ENCODE measurements at places on chromosomes 11 and 22. TPM values are rescaled to one million over a fixed set of nuclear protein-coding genes. Genes with fewer than 3 reads are reported as not detected.
A peak's percentile ranks its signal among the peaks of the same experiment; 100 is the strongest.

DNA sequence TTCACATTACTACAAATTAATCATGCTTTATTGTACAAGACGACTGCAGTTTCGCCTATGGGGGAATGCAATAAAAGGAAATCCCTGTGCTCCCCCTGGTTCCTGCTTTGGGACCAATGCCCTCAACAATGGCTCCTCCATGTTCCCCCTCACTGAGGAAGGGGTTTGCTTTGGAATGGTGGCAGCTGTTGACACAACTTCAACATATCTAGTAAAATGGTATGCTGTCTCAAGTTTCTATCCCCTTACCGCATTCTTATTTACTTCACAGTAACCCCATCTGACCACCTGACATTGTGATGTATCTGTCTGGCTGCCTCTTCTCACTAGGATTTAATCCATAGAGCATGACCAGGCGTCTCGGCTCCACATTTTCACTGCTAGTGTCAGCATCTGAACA, 48.8 kb downstream of the PIWIL3 start:
- DNase-seq: no peak
- peaks cover 8% of the 10 kb centered on the region for H3K4me1 ChIP-seq
- no peaks in the 10 kb centered on the region for H3K36me3 ChIP-seq
- H3K27me3 ChIP-seq: no peaks in the 10 kb centered on the region
- no peak overlapping the region for H3K27ac ChIP-seq

The TEAD1 gene
- not detected for polyA plus RNA-seq

GRCh38 chr11:121672630-121673487, 220.1 kb upstream of the SORL1-AS1 start:
- H3K36me3 ChIP-seq: no peaks in the 10 kb centered on the region
- H3K27me3 ChIP-seq: no peaks in the 10 kb centered on the region
- no peak overlapping the region for H3K27ac ChIP-seq
- no peak for DNase-seq
- no peak overlapping the region for H3K4me3 ChIP-seq
- no peaks in the 10 kb centered on the region for H3K4me1 ChIP-seq

The RTN4R gene
- not detected for polyA plus RNA-seq

GRCh38 chr11:97110376-97110775, 720.6 kb downstream of the JRKL start:
- no peaks in the 10 kb centered on the region for H3K27me3 ChIP-seq
- no peak for DNase-seq
- no peak overlapping the region for H3K4me3 ChIP-seq
- no peaks in the 10 kb centered on the region for H3K36me3 ChIP-seq

DNA sequence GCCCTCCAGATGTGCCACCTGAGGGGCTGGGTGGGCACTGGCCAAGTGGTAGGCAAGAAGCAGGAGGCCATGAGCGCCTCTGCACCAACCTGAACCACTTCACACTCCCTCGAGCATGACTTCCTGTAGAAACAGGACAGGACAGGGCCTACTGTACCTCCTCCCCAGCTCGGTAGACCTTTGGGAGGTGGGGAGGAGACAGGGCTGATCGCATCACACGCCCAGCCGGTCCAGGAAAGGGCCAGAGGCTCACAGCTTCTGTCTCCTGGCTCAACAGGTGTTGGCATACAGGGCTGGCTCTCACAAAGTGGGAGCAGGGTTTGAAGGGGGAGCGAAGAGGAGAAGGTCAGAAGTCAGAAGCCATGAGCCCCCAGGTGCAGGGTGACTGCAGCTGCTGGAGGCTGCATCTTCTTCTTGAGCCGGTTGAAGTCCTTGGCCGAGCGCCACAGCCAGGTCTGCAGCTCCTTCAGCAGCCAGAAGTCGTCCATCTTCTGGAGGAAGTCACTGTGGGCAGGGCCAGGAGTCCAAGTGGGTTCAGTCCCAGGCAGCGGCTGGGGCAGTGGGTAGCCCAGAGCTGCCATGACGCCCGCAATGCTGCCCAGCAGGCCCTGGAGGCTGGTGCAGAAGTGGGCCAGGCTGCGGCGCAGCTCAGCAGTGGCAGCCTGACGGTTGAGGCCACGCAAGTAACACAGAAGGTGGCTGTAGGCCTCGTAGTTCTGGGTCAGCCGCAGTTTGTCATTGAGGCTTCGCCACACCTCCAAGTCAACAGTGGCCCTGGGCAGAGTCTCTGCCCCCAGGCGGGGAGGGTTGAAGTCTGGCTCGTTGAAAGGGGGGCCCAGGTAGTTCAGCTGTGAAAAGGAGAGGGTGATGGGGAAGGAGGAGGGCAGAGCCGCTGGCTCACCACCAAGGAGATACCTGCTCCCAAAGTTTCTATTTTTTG, 8.3 kb downstream of the CLCF1 start:
- H3K4me3 ChIP-seq: no peak overlapping the region
- peaks cover 17% of the 10 kb centered on the region for H3K36me3 ChIP-seq
- H3K27ac ChIP-seq: no peak overlapping the region
- DNase-seq: no peak

DNA sequence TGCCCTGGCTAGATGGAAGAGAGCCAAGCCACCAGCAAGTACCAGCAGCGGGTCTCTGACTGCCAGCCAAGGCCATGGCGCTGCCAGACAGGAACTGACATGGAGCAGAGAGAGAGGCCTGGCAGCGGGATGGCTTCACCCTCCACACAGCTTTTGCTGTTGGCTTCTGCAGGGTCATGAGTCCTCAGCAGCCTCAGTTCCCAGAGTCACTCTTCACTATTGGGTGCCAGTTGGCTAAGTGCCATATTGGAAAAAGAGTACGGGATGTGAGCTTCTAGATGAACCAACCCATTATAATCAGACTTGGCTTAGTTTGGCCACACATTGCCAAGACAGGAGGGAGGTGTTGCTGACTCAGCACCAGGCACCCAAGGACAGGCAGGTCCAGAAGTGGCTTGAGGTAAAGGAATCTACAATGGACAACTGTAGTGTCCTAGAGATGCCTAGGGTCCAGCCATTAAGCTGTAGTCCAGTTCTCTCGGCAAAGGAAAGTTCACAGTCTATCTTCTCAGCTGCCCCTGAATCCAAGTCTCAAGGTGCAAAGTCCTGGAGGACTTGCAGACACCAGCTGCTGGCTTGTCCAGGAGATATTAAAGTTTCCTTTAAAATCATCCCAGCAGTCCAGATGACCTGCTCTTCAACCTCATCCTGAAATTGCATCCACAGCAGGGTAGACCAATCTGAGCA, 40.7 kb upstream of the POU2AF1 start:
- DNase-seq: no peak
- no peaks in the 10 kb centered on the region for H3K27me3 ChIP-seq
- no peaks in the 10 kb centered on the region for H3K36me3 ChIP-seq
- no peak overlapping the region for H3K27ac ChIP-seq

- H3K36me3 ChIP-seq: no peaks in the 10 kb centered on the region
- H3K27ac ChIP-seq: no peak overlapping the region
- no peak overlapping the region for H3K4me3 ChIP-seq
- H3K4me1 ChIP-seq: peaks cover 14% of the 10 kb centered on the region
- no peaks in the 10 kb centered on the region for H3K27me3 ChIP-seq
- DNase-seq: no peak
Measured at GRCh38 chr22:42228483-42228882, 42.0 kb downstream of the TCF20 start.

DNA sequence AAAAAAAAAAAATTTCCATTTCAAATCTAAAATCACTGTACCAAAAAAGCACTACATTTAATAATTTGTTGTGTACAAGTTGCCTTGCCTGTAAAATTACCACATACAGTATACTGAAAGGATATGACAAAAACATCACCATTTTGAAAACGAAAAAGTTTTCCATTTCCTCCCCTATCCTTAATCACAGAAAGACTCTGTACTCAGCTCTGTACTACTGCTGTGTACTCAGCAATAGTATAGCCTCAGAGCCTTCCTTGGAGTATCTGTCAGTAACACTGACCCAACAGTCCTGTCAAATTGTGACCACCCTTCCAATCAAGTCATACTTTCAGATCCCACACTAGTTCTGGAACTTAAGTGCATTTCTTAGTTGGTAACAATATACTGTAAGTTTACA, 48.0 kb downstream of the CELF1 start:
- DNase-seq: no peak
- no peak overlapping the region for H3K4me3 ChIP-seq
- peaks cover 56% of the 10 kb centered on the region for H3K4me1 ChIP-seq
- peak overlapping the region; percentile 33 for H3K27ac ChIP-seq
- H3K36me3 ChIP-seq: no peaks in the 10 kb centered on the region

DNA sequence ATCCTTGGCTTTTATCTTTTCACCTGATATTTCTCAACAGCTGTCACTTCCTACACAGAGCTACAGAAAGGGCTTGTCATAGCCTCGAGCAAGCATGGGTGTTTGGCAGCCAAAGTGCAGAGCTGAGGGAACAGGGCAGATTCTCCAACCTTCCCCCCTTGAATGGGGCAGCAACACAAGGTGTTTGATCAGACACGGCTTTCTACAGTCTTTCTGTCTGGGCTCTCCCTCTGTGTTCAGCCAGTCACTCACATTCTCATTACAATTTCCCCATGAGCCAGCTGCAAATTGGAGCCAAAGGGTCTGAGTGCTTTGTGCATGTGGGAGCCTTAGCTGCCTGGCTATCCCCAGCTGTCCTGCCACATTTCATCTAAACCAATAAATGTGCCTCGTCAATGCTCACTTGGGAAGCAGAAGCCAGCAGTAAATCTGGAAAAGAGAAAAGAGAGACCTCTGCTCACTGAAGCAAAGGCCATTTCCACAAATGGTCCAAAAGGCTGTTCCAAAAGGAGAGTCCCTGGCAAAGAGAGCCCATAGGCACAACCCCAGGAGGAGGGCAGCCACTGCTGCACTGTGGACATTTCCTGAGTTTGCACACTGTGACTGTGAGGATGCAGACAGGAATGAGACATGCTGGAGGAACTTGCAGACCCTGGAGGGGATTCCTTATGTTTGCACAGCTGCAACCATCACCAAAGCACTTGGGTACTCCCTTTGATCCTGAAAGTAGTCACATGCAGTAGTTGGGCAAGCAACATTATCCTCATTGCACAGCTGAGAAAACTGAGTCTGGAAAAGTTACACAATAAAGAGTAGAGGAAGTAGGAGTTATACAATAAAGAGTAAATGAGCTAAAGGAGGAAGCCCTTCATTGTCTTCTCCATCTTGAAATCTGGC, 186.8 kb downstream of the FAM181B start:
- H3K27ac ChIP-seq: peak overlapping the region; percentile 35
- no peaks in the 10 kb centered on the region for H3K36me3 ChIP-seq
- H3K27me3 ChIP-seq: no peaks in the 10 kb centered on the region
- DNase-seq: peak; percentile 12
- no peak overlapping the region for H3K4me3 ChIP-seq
- H3K4me1 ChIP-seq: peaks cover 25% of the 10 kb centered on the region

- no peak for DNase-seq
- peaks cover 33% of the 10 kb centered on the region for H3K27me3 ChIP-seq
- peaks cover 1% of the 10 kb centered on the region for H3K4me1 ChIP-seq
Measured at GRCh38 chr11:11422411-11423128, 69.5 kb upstream of the CSNK2A3 start.

- no peaks in the 10 kb centered on the region for H3K27me3 ChIP-seq
- no peak for DNase-seq
- H3K4me3 ChIP-seq: no peak overlapping the region
Measured at GRCh38 chr11:88404932-88405710, 67.6 kb upstream of the CTSC start.

- H3K36me3 ChIP-seq: no peaks in the 10 kb centered on the region
- DNase-seq: no peak
- H3K27ac ChIP-seq: no peak overlapping the region
- no peaks in the 10 kb centered on the region for H3K27me3 ChIP-seq
- peaks cover 13% of the 10 kb centered on the region for H3K4me1 ChIP-seq
- H3K4me3 ChIP-seq: no peak overlapping the region
Measured at GRCh38 chr11:8908099-8908498, 2.9 kb upstream of the AKIP1 start.

The SLC16A8 gene
- polyA plus RNA-seq: not detected

The IFITM1 gene
- 36.3 TPM for polyA plus RNA-seq

The CCDC89 gene
- polyA plus RNA-seq: not detected

The CYP2D6 gene
- 4.5 TPM for polyA plus RNA-seq

All from CD14-positive monocyte (primary cell).